DMS79 treated with DMSO at 0.1 percent for 48 hours (cell line): ENCODE measurements at places on chromosomes 2 and 18.
A peak's percentile ranks its signal among the peaks of the same experiment; 100 is the strongest.

DNA sequence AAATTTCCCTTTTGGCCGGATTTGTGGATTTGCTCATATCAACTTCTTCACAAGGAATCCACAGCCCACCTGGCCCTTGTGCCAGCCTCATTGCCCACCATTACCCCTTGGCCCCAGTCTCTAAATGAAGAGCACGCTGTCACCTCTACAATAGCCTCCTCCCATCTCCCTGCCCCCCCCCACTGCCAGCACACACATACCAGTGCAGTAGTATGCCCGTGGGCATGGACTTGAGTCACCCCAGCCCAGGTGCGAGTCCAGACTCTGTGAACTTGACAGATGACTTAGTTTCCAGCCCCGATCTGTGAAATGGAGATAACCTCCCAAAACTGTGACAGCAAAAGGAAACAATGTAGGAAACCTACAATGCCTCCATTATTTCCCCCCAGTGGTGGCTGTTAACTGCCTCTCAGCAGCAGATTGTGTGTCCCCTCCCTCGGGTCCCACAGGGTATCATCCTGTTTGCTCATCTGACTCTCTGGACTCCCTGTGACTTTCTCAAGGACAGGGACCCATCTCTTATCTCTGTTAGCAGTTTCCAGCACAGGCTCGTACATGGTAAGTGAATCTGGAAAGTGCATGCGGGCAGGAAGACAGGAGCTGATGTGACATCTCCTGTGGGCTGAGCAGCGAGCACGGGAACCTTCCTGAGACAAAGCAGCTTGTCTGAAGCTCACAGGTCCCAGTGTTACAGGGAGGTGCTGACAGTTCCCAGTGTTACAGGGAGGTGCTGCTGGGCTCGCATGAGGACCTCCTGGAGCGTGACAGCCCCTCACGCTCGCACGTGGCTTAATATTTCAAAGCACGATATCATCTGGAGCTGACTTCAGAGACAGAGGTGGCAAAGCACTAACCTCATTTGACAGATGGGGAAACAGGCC lies 4.2 kb upstream of the TMEM185B start:
- no peak for DNase-seq

- peak; percentile 35 for DNase-seq
Measured at GRCh38 chr2:100205174-100205573, 62.8 kb upstream of the AFF3 start.

DNA sequence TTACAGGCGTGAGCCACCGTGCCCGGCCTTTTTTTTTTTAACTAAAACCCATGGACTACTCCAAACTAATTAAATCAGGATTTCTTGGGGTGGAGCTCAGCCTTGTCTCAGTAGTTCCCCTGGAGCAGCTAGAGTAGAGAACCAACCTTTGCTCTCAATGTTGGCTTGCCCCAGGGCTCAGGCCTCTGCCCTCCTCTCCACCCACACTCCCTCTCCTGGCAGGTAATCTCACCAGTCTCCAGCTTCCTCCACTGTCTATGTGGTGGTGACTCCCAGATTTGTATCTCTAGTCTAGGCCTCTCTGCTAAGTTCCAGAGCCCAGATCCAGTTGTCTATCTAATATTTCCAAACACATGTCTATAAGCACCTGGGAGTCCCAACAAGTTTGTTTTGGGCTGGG lies 9.6 kb upstream of the MTA3 start:
- DNase-seq, result no peak

- DNase-seq, result no peak
Measured at GRCh38 chr2:72834596-72834995, 8.8 kb upstream of the EXOC6B start.

- no peak for DNase-seq
Measured at GRCh38 chr2:88131201-88131998, 3.5 kb upstream of the FABP1 start.

DNA sequence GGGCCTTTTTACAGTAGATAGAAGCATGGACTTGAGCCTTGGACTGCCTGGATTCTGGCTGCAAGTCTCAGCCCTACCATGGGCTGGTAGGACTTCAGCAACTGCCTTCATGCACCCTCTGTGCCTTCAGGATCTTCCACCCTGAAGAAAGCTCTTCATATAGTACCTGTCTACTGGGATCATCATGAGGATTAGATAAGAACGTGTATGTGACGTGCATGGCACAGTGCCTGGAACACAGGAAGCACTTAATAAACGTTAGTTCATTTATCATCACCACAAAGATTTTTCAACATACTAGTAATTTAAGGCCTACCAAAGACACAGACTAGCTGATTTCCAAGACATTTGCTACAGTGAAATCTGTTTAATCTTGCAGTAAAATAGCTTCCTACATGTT lies 53.2 kb upstream of the ITM2C start:
- DNase-seq, result no peak

- no peak for DNase-seq
Measured at GRCh38 chr2:40032650-40033319, 253.7 kb upstream of the THUMPD2 start.

DNA sequence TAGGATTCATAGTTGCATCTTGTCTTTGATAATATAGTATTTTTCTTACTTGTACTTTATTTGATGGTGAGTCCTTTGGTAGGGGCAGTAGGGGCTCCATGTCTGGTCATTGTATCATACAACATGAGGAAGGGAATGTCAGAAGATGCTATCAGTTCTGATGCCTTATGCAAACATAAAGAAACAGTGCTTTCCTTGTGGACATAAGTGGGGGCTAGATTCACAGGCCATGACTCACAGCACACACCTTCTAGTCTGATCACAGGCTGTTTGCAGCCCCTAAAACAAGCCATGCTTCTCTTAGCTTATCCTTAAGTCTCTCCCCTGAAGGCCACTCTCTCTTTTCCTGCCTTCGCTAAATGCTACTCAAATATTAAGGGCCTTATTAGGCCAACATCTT lies 10.7 kb upstream of the SLC14A1 start:
- no peak for DNase-seq

DNA sequence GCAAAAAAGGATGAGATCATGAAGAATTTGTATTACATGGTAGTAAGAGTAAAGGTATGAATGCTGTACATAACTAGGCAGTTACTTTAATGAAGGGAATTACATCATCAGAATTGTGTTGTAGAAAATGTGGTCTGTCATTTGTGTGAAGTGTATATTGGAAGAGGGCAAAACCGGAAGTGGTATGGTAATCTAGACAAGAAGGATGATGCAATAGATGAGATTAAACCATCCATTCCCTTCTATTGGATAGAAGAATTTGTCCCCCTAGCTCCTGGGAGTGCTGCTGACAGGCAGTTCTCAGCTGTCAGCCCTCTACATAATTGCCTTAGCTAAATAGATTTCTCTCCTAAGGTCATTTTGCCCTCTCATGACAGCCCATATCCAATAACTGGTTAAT lies 55.9 kb upstream of the BARD1 start:
- no peak for DNase-seq
